ENCODE measurements at places on chromosomes 1 and 21. TPM values are rescaled to one million over a fixed set of nuclear protein-coding genes. Genes with fewer than 3 reads are reported as not detected.
A peak's percentile ranks its signal among the peaks of the same experiment; 100 is the strongest.

NFASC gene
- total RNA-seq = 55.4 TPM

PRR9 gene
- not detected for total RNA-seq

CD1E gene
- total RNA-seq = not detected

LDLRAD2 gene
- not detected for total RNA-seq

- peak; percentile 91 for DNase-seq
- H3K4me1 ChIP-seq = peaks cover 99% of the 10 kb centered on the region
Measured at GRCh38 chr1:198258491-198258890, 101.7 kb downstream of the NEK7 start.

- H3K27ac ChIP-seq = no peak overlapping the region
- H3K4me3 ChIP-seq = no peak overlapping the region
- no peaks in the 10 kb centered on the region for H3K27me3 ChIP-seq
- H3K4me1 ChIP-seq = no peaks in the 10 kb centered on the region
Measured at GRCh38 chr1:214008347-214008746, 20.6 kb downstream of the PROX1 start.

- H3K27ac ChIP-seq = 0 out of 2 replicates have a peak overlapping the region, but pooled peaks have one; percentile 5
- DNase-seq = no peak
- H3K4me3 ChIP-seq = no peak overlapping the region
Measured at GRCh38 chr1:116854716-116855115, 55.0 kb upstream of the PTGFRN start.

DNA sequence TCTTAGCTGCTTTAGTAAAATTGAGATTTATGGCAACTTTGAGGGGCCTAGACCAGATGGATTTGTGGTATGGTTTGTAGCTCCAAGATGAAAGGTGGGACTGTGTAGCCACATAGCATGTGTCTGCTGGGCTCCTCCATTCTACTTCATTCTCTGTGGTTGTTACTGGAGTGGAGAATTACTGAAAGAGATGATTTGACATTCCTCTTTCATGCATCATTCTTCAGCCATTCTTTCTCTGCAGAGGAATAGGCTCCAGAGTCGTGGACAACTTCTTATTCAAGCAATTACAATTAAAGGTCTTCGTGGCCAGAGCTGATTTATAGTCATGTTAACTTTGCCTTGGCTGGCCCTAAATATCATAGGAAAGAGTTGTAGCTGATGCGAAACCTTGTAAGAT lies 328.9 kb downstream of the PAPPA2 start:
- H3K4me3 ChIP-seq = no peak overlapping the region
- H3K27ac ChIP-seq = no peak overlapping the region
- peaks cover 39% of the 10 kb centered on the region for H3K4me1 ChIP-seq
- no peaks in the 10 kb centered on the region for H3K36me3 ChIP-seq
- DNase-seq = peak; percentile 55

- no peaks in the 10 kb centered on the region for H3K36me3 ChIP-seq
- peaks cover 13% of the 10 kb centered on the region for H3K4me1 ChIP-seq
- H3K27me3 ChIP-seq = no peaks in the 10 kb centered on the region
- peak overlapping the region; percentile 47 for H3K27ac ChIP-seq
Measured at GRCh38 chr1:11273595-11274234, 717 bp downstream of the UBIAD1 start.

DNA sequence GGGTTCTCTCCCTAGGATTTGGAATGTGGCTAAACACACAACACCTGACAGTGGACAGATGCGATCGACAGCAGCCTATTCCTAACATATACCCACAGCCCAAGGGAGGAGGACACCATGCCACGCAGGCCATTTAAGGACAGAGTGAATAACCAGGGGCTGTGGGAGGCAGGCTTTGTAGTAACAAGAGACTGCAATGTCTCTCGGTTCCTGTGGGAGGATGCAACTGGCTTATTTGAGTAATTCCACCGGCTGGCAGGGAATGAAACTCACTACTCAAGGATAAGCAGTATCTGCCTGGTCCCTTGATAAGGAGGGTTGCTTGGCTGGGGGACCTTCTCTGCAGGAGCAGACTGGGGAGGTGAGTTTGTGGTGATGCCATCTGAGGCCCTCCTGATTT lies 109.6 kb downstream of the PCP4 start:
- H3K36me3 ChIP-seq = no peaks in the 10 kb centered on the region
- H3K4me1 ChIP-seq = no peaks in the 10 kb centered on the region

DNA sequence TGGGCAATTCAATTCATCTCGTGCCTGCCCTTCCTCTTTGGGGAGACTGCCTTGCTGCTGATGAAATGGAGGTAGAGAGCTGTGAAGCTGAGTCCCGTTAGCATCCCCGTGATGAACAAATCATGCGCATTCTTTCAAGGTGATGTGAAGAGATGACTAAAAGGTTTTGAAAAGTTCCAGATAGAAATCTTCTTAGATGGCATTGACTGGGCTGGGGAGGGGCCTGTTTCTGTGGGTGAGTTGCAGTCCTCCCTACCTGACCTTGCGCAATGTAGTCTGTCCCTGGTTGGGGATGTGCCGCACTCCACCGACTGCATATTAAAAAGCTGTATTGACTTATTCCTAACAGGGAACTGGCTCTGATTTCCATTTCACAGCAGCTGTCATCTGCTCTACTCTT lies 49.6 kb downstream of the ST6GALNAC3 start:
- H3K4me1 ChIP-seq = no peaks in the 10 kb centered on the region
- no peak for DNase-seq
- no peak overlapping the region for H3K4me3 ChIP-seq
- no peaks in the 10 kb centered on the region for H3K27me3 ChIP-seq
- no peaks in the 10 kb centered on the region for H3K36me3 ChIP-seq

- H3K36me3 ChIP-seq = no peaks in the 10 kb centered on the region
- H3K4me3 ChIP-seq = no peak overlapping the region
Measured at GRCh38 chr1:20440785-20441200, 45.2 kb downstream of the CAMK2N1 start.

DNA sequence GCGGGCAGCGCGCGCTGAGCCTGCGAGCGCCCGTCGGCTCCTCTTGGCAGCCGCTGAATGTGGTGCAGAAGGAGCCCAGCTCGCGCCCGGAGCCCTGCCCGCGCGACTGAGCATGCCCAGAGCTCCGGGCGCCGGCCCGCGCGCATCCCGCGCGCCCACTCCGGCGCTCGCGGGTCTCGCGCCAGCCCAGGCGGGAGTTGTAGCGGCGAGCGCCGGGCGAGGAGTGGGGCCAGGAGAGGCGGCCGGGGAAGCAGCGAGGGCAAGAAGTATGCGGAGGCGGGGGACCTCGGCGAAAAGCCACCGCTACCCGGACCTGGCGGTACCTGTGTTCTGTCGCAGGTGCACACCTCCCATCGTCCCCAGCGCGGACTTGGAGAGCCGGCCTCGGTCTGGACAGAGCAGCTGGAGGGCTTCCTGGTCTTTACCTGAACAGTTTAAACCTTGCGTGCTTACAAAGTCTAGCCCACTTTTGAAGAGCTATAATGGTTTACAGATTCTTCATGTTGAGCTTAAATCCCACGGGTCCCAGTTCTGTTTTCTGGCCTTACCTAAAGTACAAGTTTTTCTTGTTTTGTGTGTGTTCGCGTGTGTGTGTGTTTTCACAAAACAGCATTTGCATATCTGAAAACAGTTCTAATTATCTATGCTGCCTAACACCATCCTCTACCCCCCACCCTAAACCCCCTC lies at the start of gene DDAH1:
Gene DDAH1 (minus strand): TSS at position 61 of the 687 bp plus-strand sequence. CDS start 114 bp downstream, outside the sequence.
- peaks cover 40% of the 10 kb centered on the region for H3K4me1 ChIP-seq
- H3K27me3 ChIP-seq = no peaks in the 10 kb centered on the region
- H3K4me3 ChIP-seq = peak within 1 kb of the TSS; percentile 83
- DNase-seq = peak; percentile 89

DNA sequence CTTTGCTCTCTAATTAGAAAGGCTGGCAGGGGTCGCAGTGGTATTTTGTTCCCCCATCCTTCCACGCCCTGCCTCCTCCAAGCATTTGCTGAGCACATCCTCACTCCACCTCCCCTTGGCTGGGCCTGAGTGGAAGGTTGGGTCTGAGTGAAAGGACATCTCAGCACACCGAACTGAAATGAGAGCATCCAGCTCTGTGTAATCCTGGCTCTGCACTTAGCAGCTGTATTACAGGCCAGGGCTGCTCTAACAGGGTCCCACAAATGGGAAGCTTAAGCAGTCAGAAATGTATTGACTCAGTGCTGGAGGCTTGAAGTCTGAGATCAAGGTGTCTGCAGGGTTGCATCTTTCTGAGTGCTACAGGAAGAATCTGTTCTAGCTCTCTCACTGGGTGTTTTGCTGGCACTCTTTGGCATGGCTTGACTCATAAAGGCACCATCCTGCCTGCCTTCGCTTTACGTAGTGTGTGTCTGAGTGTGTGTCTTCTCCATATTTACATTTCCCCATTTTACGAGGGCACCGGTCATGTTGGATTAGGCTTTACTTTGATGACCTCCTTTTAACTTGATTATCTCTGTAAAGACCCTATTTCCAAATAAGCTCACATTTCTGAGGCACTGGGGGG lies 48.5 kb upstream of the IGSF21 start:
- H3K27me3 ChIP-seq = no peaks in the 10 kb centered on the region
- no peak for DNase-seq
- no peaks in the 10 kb centered on the region for H3K36me3 ChIP-seq

GRCh38 chr21:36768496-36768895 lies 69.6 kb downstream of the SIM2 start:
- no peak for DNase-seq
- no peak overlapping the region for H3K4me3 ChIP-seq
- H3K4me1 ChIP-seq = peaks cover 7% of the 10 kb centered on the region
- no peak overlapping the region for H3K27ac ChIP-seq

- DNase-seq = no peak
- no peak overlapping the region for H3K27ac ChIP-seq
- H3K27me3 ChIP-seq = no peaks in the 10 kb centered on the region
- no peak overlapping the region for H3K4me3 ChIP-seq
- H3K4me1 ChIP-seq = peaks cover 31% of the 10 kb centered on the region
Measured at GRCh38 chr1:59138402-59138801, 158.5 kb upstream of the FGGY start.

DNA sequence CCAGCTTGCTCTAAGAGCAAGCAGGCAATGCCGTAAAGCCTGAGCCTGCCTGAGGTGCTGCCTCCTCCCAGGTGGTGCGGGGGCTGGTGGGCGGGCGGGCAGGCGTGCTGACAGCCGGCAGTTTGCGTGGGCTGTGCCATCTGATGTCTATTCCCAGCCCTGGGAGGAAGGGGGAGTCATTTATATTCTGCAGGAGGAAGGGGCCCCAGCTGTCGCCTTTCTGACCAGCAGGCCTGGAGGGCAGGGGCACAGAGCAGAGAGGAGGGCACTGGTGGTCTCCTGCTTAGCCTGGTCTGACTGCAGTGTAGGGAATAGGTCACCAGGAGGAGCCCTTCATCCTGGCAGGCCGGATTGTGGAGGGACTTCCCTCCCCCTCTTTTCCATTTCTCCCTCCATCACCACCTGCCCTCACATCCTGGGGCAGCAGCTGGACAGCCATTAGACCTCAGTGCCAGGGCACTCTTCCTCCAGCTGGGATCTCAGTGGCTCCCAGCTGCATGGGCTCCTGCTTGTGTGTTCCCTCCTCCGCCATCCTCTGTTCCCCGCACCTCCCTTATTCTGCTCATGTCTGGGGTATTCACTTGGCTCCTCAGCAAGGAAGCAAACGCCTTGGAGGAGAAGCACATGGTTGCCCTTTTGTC lies 4.4 kb downstream of the CYB561D1 start:
- no peak overlapping the region for H3K4me3 ChIP-seq
- no peak overlapping the region for H3K27ac ChIP-seq
- H3K36me3 ChIP-seq = 0 out of 2 replicates have a peak, but pooled peaks cover 5% of the 10 kb centered on the region
- H3K27me3 ChIP-seq = no peaks in the 10 kb centered on the region
- DNase-seq = peak; percentile 54
- H3K4me1 ChIP-seq = peaks cover 21% of the 10 kb centered on the region

DNA sequence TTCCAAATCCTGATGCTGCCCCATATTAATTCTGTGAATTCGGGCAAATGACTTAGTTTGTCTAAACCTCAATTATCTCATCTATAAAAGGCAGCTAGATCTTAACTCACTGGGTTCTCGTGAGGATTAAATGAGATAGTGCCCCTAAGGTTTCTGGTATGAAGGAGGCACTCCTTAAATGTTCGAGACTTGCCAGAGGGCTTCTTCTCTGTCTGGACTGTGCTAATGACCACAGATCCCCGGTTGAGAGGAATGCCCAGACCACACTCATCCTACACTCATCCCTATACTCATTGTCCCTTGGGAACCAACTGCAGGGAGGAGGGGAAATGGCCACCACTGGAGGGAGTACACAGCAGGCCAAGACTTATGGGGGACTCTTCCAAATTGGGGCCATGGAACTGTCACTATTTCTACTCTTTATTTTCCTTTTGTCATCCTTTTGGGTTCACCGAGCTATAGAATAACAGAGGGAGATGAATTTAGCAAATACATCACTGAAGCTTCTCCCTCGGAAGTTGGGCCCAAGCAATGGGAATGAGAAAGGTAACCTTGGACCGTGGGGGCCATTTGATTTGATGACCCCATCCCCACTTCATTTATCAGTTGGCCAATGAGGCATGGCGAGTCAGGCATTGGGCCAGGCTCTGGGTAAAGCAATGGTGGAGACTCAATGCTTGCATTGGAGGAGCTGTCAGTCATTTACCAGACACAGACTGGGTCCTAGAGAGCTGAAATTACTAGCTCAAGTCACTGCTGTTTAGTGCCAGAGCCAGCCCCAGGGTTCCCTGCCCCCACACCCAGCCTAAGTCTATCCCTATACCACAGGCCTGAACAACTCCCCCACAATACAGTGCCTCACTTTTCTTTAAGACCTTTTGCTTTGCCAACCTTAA lies 5.1 kb downstream of the ATF3 start:
- H3K27ac ChIP-seq = peak overlapping the region; percentile 18
- peaks cover 17% of the 10 kb centered on the region for H3K4me1 ChIP-seq
- H3K27me3 ChIP-seq = no peaks in the 10 kb centered on the region
- no peaks in the 10 kb centered on the region for H3K36me3 ChIP-seq
- H3K4me3 ChIP-seq = no peak overlapping the region

DNA sequence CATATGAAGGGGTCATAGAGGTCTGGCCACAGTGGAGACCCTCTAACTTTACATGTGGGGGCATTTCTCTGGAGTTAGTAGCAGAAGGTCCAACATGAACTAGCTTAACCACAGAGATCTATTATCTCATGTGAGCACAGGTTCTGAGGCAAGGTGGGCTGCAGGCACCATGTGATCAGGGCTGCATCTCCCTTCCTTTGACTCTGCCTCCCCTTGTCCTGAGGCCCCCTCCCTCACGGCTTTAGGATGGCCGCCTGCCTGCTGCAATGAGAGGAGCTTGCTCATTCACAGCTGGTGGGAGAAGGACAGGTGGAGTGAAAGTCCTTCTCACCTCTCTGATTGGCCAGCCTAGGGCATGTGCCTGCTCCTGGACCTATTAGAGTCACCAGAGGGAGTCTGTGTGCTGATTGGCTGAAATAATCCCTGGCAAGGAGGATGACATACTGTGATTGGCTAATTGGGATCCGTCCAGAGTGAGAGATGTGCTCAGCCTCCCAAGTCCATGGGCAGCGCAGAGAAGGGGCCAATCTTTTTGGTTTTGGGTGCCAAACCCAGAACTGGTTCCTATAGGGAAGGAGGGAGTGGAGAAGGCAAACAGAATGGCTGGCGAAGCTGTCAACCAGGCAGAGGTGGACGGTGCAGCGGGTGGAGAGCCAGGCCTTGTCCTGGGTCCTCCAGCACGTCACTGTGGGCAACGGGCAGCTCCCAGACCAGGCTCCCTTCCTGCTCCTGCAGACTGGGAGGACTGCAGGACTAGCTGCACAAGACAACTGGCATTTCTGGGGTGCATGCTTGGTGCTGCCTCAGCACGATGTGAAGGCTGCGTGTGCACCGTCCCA lies 39.4 kb upstream of the C1orf174 start:
- no peak overlapping the region for H3K27ac ChIP-seq
- H3K4me1 ChIP-seq = no peaks in the 10 kb centered on the region
- DNase-seq = no peak
- no peaks in the 10 kb centered on the region for H3K36me3 ChIP-seq
- no peaks in the 10 kb centered on the region for H3K27me3 ChIP-seq

GRCh38 chr21:44983421-44984206 lies 43.8 kb downstream of the SLX9 start:
- H3K4me3 ChIP-seq = no peak overlapping the region
- no peaks in the 10 kb centered on the region for H3K27me3 ChIP-seq
- H3K4me1 ChIP-seq = no peaks in the 10 kb centered on the region
